Stimulated activated CD8-positive, alpha-beta memory T cell treated with anti-CD3 and anti-CD28 coated beads, Interleukin-7, amount 100 ng/mL, for 4 hours (primary cell): ENCODE measurements at places on chromosomes 4 and X.
A peak's percentile ranks its signal among the peaks of the same experiment; 100 is the strongest.

DNA sequence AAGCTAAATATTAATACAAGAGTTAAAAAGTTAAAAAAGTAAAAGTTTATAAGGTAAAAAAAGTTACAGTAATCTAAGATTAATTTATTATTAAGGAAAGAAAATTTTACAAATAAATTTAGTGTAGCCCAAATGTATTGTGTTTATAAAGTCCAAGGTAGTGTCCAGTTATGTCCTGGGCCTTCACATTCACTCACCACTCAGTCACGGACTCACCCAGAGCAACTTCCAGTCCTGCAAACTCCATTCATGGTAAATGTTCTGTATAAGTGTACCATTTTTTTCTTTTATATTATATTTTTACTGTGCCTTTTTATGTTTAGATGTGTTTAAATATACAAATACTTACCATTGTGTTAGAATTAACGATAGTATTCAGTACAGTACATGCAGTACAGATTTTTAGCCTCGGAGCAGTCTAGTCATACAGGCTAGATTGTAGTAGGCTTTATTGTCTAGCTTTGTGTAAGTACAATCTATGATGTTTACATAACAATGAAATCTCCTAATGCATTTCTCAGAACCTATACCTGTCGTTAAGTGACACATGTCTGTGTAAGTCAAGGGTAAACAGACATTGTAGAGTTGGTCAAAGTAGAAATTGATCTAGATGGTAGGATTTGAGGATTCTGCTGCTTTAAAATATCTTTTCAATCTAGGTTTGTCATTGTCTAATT, 197.7 kb downstream of the GC start:
- DNase-seq = no peak

DNA sequence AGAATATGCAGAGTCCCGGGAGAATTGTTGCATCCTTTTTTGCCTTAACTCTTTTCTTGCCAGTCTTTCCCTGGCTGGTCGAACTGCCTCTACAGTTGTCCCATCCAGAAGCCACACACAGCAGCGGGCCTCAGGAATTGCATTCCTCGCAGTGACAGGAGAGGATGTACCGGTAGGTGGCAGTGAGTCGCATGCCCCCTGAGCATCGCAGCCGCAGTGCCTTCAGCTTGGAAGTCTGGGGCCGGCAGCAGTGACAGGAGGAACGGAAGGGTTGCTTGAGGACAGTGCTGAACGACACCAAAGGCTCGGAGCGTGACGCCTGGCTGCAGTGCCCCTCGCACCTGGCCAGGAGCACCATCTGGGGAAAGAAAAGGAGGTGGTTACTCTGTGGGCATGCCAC, 23.5 kb downstream of the NDP start:
- peak; percentile 7 for DNase-seq

GRCh38 chrX:134782796-134783195, 124.5 kb upstream of the PLAC1 start:
- no peak for DNase-seq

- DNase-seq = no peak
These were observed 53.7 kb downstream of the ATP10D start for GRCh38 chr4:47538825-47539154.

- no peak for DNase-seq
These were observed 486 bp downstream of the ABLIM2 start for GRCh38 chr4:8157944-8158709.

GRCh38 chrX:63744850-63745394, 40.1 kb downstream of the ARHGEF9 start:
- DNase-seq = no peak

GRCh38 chr4:165198329-165198728, 9.0 kb upstream of the KLHL2 start:
- no peak for DNase-seq

DNA sequence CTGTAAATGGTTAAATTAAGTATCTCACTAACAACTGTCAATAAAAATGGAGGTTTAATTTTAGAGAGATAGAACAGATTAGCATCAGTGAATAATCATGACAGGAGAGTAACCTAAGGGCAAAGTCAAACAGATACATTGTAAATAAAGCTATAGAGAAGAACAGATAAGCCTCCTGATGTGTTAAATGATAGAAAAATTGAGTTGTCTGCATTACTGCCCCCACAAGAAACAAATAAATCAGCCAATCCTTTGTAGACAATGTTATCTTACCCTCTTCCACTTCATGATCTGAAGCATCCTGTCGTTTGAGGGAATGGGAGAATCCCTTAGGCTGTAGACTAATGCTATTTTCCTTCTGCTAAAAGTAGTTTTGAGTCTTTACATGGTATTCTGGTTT, 147.8 kb downstream of the PCDH18 start:
- DNase-seq = no peak

- DNase-seq = no peak
These were observed 69.4 kb downstream of the CCKAR start for GRCh38 chr4:26420913-26421312.

DNA sequence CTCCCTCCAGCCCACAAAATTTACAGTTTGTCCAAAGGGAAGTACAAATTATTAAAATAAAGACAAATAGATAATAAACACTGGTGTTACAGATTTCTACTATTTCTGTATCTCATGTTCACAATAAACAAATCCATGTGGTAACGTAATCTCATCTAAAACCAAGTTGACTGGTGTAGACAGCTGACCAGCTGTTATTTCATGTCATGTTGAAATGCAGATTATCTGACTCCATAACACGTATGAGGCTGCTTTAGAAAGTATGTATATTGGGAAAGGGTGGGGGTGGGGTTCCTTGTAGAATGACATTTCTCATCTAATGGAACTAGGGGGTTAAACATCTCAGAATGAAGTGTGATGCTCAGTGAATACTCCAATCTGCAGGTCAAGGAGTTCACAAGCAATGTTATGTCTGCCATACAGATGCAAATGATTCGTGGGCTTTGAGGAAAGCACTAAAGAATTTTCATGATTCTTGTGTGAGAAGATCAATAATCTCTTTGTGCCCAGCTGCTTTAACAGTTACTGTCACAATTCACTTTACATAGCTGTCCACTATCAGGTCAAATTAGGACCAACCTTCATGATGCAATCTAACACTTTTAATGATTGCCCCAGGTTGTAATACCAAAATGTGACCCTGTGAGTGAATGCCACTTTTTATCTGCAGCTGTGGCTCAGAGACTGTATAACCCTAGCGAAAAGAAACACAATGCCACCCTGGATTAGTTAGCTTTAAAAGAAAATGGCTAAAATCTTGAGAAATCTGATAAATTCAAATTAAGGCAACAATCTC, 114.0 kb downstream of the ENOX2 start:
- DNase-seq = no peak

- no peak for DNase-seq
These were observed 86.2 kb downstream of the NHSL2 start for GRCh38 chrX:71996826-71997225.

DNA sequence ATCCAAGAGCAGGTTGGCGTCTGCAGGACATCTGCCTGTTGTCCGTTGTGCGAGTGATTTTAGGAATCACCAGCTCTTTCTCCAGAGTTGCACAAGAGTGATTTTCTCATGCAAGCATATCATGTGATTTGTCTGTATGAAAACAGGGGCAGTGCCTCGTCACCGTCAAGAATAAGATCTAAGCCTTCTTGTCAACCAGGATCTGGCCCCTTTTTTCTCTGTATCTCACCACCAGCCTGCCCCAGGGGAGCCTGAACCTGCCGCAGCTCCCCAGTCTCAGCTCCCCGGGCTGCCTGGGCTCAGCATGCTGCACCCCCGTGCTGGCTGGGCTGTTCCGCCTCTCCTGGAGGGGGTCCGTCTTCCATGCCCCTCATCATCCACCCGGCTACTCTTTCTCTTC, 90.5 kb downstream of the STOX2 start:
- DNase-seq = no peak

GRCh38 chr4:44186096-44186849, 262.3 kb downstream of the KCTD8 start:
- no peak for DNase-seq

DNA sequence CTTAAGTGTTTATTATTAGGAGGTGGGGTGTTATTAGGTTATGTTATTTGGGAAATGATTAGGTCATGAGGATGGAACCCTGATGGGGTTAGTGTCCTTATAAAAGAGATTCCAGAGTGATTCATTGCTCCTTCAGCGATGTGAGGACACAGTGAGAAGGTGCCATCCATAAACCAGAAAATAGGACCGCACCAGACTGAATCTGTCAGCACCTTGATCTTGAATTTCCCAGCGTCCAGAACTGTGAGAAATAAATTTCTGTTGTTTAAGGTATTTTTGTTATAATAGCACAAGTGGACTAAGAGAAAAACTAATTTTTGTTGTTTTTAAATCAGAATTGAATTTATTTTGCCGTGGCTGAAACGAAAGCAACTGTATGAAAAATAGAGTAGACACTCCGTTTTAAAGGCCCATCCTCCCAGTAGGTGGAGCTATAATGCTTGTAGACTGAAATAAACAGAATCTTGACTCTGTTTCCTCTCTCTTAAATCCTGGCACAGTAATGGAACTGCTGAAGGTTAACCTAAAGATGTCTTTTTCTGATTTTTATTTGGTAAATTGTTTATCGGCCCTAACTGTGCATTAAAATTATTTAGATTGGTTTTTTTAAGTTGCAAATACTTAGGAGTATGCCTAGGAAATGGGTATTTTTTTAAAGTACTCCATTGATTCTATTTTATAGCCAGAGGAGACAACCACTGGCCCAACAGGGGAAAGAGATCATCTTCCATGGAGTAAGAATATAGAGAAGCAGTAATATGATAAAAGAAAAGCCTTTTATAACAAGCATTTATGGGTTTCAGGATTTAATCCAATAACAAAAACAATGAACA, 133.2 kb upstream of the ADAMTS3 start:
- no peak for DNase-seq

DNA sequence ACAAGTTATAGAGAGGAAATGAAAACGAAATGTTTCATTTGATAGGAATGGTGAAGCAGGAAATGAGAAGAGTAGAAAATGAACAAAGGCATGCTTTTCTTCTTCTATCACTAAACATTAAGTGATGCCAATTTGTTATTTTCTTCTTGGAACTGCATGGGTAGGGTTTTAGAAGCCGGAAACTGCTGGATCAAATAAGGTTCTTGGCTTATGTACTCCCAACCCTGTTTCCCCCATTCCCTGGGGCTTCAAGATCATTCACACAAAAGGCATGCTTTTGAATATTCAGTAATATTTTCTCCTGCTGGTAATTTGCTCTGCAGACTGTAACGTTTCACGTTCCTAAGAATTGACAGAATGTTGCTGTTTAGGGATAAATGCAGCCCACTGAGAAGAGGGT, 224.1 kb downstream of the NLGN4X start:
- DNase-seq = no peak

DNA sequence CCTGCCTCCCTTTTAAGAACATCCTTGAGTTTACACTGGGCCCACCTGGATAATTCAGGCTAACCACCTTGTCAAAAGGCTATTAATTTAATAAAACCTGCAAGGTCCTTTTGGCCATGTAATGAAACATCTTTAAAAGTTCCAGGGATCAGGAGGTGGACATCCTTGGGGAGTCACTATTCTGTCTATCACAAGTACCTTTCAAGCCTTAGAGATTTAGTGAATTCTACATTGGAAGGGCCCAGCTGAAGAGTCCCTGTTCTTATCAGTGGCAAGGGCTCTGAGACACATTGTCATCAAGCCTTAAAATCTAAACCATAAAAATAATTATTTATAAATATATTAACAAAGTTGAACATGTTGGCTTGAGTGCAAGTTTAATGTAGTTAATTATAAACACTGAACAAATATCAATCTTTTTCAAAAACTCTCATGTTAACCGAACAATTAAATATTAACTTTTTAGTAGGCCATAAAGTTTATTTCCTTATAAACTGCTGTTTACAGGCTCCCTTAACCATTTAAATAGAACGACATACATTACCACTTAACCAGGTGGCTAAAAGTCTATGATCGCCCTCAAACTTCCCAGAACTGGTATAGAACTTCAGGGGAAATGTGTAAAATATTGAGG, 104.4 kb upstream of the CBR4 start:
- DNase-seq = no peak

GRCh38 chr4:95528388-95528948, 20.3 kb downstream of the UNC5C start:
- DNase-seq = no peak

DNA sequence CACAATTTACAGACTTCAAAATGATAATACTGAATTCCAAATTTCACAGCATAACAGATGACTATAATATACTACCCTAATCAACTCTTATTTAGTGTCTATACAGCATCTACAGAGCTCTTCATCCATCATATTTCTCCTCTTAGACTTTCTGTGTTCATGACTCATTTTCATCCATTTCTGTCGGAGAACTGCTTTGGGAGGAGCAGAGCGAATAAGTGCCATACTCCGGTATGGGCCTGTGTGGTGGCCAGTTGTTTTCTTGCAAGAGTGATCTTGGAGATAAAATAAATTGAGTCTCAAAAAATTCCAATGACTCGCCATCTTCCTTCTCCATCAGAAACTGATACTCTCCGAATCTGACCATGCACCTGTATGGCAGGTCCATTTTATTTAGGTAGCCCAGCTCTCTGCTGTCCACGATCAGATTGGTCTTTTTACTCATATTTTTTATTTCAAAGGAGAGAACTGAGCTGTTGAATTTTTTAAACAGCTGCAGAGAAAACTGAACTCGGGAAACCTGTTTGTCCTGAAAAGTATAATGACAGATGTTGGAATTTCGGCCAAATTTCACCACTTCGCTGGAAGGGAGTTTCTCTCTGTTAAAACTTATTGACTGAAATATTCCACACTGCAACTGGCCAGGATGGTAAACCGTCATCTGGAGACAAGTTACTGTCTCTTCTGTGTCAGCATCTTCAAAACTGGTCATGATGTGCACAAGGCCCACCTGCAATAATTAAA, 7.8 kb downstream of the TIFA start:
- no peak for DNase-seq

GRCh38 chr4:138242076-138242833, at the start of gene SLC7A11:
SLC7A11 (minus strand) TSS chr4:138242349; CDS start chr4:138242069, 280 bp downstream.
- peak; percentile 5 for DNase-seq

GRCh38 chr4:157978680-157979361, 194.0 kb downstream of the GASK1B start:
- DNase-seq = no peak

DNA sequence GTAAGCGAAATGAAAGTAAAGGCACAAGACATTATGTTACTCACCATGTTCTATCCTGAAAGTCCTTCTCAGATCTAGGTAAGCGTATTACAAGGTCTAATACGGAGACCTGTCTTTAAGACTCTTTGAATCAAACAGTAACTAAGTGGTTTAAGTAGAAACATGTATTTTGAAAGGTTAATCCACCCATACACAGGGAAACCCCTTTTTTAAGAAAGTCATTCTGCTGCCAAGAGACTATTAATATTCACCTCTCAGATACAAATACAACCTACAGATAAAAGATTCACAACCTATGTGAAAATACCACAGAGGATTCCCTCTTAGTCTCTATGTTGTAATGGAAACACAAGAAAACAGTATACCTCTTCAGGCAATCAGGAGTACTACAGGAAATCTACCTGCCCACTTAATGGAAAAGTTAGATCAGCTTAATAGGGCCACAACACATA, 63.2 kb upstream of the TNIP3 start:
- DNase-seq = no peak
